ENCODE measurements at places on chromosomes 11 and 22.

DNA sequence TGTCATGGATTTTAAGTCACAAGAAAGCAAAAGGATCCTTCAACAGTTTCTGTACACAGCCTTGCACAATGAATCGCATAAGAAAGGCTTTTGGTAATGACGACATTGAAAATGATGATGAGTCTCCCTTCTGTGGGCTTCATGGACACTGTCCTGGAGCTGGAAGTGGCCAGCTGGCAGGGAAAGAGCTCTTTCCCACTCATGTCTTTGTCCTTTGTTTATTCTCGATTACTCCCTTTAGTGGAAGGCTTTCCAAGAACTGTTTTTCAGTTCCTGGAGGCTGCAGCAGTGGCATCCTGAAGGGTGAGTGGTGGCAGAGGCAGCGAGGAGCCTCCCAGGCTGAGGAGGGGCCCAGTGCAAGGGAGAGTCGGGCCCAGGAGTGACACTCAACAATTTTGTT is 505.2 kb downstream of the NTM start:
- DNase-seq: no peak

DNA sequence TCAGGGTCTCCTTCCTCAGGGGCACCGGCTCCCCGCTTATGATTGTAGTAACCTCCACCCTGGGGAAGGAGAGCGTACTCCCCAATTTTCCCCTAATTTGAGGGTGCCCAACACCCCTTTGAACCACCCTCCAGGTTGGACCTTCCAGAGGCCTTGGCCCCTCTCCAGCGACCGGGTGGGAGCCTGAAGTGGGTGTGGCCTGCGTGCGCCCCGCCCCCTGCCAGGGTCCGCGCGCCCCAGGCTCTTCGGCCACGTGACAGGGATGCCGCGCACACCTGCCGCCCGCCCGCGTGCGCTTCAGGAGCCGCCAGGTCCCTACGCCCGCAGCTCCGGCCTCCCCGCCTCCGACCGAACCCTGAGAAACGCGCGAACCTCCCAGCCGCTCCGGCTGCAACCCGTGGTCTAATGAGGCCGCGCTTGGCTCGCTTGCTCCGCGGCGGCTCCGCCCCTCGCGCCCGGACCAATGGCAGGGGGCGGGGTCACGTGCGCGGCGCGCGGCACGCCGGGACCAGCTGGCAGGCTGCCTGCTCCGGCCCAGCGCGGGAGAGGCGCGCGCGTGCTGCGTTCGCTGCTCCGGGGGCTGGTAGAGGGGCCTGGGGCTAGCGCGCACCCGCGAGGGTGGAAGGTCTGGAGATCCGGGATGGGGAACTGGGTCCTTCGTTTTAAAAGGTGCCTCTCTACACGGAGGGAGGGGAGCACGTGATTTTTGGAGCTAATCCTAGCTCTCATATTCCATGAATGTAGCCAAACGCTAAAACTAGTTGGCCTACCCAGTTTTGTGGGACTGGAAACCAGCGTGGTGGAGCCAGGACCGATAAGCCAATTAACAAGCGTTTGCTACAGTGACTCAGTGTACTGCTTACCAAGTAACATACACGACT is at the start of gene FOXRED2:
TSS of gene FOXRED2 (minus strand) at position 404 of the 881 bp plus-strand sequence. CDS start 618 bp downstream, outside the sequence.
- peak; percentile 99 for DNase-seq

- no peak for DNase-seq
Measured at GRCh38 chr22:37509059-37509860, 10.0 kb downstream of the CARD10 start.

GRCh38 chr11:64876229-64876750 is 2.1 kb downstream of the EHD1 start:
- no peak for DNase-seq

DNA sequence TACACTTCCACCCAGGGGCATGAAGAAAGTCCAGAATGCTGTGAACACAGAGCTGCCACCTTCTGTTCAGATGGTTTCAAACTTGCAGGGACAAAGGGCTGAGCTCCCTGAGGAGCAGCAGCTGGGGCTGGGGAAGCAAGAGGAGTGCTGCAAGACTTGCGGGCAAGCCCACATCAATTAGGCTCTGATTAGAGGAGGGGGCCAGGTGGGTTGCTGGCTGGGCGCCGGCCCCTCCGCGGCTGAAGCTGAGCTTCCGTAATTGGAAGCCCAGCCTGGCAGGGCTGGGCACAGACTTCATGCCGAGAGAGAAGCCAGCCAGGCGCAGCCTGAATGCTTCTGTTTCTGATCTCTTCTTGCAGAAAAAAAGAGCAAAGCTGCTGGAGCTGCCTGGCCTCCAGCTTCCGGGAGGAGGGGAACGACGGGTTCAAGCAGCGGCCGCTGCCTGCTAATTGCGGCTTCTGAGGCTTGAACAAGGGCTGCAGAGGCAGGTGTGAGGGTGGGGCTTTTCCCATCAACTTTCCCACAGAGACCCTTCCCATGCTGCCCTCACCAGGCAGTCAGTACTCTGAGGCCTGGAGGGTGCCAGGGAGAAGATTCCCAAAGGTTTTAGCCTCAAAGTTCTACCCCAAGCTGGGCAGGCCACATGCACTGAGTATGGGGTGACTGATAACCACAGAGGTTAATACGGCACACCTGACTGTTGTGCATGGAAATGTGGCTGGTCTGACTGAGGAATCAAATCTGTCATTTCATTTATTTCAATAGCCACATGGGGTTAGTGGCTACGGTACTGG is 91.1 kb upstream of the LMO1 start:
- no peak for DNase-seq

- DNase-seq: no peak
Measured at GRCh38 chr22:47191671-47192650, 429.5 kb downstream of the TBC1D22A start.

DNA sequence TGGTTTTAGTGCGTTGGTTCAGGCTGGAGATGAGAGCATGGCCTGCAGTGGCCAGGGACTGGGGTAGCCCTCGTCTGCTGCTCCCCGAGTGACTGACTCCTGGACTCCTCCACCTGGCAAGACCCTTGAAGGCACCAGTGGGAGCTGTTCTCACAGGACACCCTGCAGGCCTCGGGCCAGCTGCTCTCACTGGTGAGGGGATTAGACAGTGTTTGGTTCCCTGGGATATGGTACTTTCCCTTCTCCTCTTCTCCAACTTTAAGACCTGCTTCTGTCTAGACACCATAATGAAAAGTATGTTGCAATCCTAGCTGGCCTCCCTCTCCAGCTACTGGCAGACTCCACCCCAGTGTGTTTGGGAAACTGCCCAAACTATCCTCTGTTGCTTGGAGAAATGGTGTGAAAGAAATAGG is 168.8 kb upstream of the CADM1 start:
- no peak for DNase-seq

GRCh38 chr11:41954034-41954433 is 494.6 kb upstream of the LRRC4C start:
- DNase-seq: no peak

DNA sequence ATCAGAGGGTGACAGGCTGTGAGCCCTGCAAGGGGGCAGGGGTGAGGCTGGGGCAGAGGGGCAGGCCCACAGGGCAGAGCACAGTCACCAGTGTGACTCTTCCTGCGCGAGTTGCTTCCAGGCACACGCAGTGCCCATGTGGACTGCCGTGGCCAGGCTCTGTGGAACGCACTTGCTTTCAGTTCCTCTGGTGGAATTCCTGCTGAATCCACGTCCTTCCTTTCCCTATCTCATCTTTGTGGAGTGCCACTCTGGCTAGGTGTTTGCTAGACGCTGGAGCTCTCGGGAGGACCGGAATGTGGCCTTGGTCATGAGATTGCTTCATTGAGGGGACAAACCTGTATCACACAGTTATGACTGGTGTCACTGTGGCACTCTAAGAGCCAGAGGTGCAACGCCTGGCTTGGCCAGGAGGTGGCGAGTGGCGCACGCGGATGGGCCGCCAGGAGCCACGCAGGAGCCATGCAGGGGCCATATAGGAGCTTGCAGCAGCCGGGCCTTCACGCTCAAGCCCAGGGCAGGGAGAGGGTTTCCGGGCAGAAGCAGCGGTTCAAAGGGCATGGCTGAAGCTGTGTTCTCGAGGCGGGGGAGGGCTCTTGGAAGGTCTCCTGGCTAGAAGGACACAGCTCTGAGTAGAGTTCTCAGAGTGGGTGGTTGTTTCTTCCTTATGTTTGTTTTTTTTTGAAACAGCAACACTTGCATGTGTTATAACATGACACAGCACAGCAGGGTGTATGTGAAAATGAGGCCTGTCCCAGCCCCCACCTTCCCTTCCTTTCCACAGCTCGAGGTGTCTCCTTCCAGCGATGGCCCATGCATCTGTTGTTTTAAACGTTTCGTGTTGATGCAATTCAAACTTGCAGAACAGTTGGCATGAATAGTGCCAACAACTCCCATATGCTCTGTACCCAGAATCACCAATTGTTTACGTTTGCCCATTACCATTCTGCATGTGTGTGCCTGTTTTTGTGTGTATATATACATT is 36.2 kb downstream of the TBC1D22A start:
- DNase-seq: peak; percentile 81

GRCh38 chr11:94310191-94310875 is 6.0 kb downstream of the IZUMO1R start:
- no peak for DNase-seq

DNA sequence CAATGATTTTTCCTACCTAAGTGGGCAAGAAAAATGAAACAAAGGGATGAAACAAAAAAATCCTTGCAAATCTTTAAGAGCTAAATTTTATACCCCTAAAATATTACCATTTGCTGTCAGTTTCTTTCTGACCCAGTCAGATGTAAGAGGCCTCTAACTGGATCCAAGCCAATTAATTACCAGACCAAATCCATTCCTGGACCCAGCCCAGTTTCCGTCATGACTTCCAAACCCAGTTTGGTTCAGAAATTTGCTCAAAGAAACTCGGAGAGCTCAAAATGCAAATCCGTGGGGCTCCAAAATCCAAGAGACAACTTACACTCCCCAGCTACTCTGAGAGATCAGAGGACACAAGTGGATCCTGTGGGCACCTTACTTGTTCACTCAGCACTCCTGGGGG is 46.8 kb downstream of the TRIM44 start:
- DNase-seq: no peak

- no peak for DNase-seq
Measured at GRCh38 chr11:34034053-34034452, 17.5 kb upstream of the CAPRIN1 start.

GRCh38 chr22:24435861-24436371 is 8.5 kb downstream of the ADORA2A start:
- DNase-seq: no peak

GRCh38 chr11:62632492-62632891 is 10.7 kb upstream of the B3GAT3 start:
- no peak for DNase-seq

GRCh38 chr11:2358754-2359442 is 18.2 kb upstream of the CD81 start:
- DNase-seq: no peak

- no peak for DNase-seq
Measured at GRCh38 chr11:101321222-101321621, 191.6 kb upstream of the PGR start.
